Esophagus muscularis mucosa (tissue), 4 donors: ENCODE measurements at places on chromosomes 3 and 15. TPM values are rescaled to one million over a fixed set of nuclear protein-coding genes. Genes with fewer than 3 reads are reported as not detected.

GRCh38 chr3:51173518-51174271 is 211.4 kb upstream of the MANF start:
- H3K4me1 ChIP-seq, result no peaks in the 10 kb centered on the region
- no peaks in the 10 kb centered on the region for H3K36me3 ChIP-seq
- no peak for DNase-seq
- H3K27me3 ChIP-seq, result no peaks in the 10 kb centered on the region

GRCh38 chr3:13475871-13476590 is 4.1 kb upstream of the HDAC11 start:
- peaks cover 16% of the 10 kb centered on the region for H3K4me1 ChIP-seq
- no peak overlapping the region for H3K27ac ChIP-seq
- no peaks in the 10 kb centered on the region for H3K36me3 ChIP-seq

The MCF2L2 gene
- total RNA-seq, result 1.6 TPM

DNA sequence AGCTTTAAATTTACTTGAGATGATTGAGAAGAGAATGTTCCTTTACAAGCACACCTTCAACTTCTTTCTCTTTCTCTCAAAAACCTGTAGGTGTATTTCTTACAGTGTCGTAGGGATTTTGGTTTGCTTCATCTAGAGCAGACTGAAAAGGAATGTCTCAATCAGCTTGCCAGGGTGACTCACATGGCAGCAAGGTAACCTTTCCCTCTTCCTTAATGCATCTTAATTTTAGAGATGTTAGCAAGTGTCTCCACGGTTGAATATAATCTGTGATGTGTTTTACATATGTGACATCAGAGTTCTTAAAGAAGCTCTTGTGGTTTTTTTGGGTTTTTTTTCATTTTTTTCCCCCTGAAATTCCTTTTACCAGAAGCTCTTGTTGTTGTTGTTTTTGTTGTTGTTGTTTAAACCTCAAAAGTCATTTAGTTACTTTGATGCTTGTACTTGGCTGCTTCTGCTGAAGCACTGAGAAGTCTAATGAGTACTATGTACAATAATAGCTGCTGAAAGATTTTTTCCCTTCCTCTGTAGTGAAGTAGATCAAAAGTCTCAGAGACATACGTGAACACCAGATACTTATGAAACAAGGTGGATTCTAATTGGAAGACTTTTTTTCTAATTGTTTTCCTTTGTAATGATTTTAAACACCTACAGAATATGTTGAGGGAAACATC is 83.1 kb downstream of the RETNLB start:
- DNase-seq, result no peak
- H3K4me3 ChIP-seq, result no peak overlapping the region
- no peak overlapping the region for H3K27ac ChIP-seq

The C2CD4A gene
- total RNA-seq, result not detected

- H3K4me3 ChIP-seq, result no peak overlapping the region
- H3K36me3 ChIP-seq, result peaks cover 20% of the 10 kb centered on the region
- no peaks in the 10 kb centered on the region for H3K27me3 ChIP-seq
- H3K27ac ChIP-seq, result peak overlapping the region; percentile 82
- peaks cover 50% of the 10 kb centered on the region for H3K4me1 ChIP-seq
These were observed 139.5 kb downstream of the ADAMTS9 start for GRCh38 chr3:64548200-64548889.

The CORO2B gene
- 5.8 TPM for total RNA-seq

The MEGF11 gene
- 0.33 TPM for total RNA-seq

The ARRDC4 gene
- total RNA-seq, result 124 TPM

GRCh38 chr3:56928379-56929068 is 126.8 kb upstream of the ARHGEF3 start:
- no peaks in the 10 kb centered on the region for H3K27me3 ChIP-seq
- H3K27ac ChIP-seq, result no peak overlapping the region
- peaks cover 42% of the 10 kb centered on the region for H3K4me1 ChIP-seq
- no peaks in the 10 kb centered on the region for H3K36me3 ChIP-seq
- H3K4me3 ChIP-seq, result no peak overlapping the region

DNA sequence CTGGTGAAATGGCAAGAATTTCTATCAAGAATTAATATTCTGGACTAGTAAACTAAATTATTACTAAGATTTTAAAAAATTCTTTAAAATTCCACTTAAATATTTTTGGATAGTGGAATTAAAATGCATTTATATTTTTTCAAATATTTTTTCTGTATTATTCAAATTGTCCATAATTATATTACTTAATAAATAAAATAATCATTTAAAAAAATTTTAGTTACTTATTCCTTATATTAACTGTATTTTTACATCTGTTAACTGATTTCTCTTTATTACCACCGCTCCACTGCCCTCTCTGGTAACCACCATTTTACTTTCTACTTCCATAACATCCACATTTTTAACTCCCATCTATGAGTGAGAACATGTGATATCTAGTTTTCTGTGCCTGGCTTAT is 828.4 kb downstream of the VGLL3 start:
- H3K4me1 ChIP-seq, result no peaks in the 10 kb centered on the region
- no peak overlapping the region for H3K27ac ChIP-seq
- H3K36me3 ChIP-seq, result no peaks in the 10 kb centered on the region
- H3K27me3 ChIP-seq, result no peaks in the 10 kb centered on the region
- DNase-seq, result no peak

DNA sequence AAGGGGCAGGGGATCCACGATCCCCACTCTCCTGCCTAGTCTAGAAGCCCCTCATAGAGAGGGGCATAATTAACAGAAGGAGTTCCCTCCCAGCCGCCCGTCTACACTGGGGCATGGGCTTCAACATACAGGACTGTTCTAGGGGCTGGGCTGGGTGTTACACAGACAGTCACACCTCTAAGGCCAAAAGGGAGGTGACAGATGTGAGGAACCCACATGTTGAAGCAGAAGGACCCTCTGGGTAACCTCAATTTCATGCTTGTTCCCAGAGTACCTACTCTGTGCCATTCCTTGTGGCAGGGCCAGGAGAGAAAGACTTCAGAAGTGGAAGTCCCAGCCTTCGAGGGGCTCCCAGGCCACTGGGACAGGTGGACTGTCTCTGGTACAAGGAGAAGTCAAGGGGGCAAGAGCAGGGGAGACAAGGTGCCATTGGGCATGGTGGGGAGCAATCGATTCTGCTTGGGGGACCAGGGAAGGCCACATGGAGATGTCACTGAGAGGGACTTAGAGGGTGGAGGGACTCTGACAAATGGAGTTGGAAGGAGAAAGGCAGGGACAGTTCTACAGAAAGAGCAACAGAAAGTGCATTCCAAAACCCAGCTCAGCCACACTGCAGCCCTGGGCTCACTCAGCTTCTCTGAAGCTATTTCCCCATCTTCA is 71.3 kb downstream of the CPN2 start:
- no peaks in the 10 kb centered on the region for H3K36me3 ChIP-seq
- H3K27me3 ChIP-seq, result no peaks in the 10 kb centered on the region
- no peak for DNase-seq
- no peak overlapping the region for H3K4me3 ChIP-seq

DNA sequence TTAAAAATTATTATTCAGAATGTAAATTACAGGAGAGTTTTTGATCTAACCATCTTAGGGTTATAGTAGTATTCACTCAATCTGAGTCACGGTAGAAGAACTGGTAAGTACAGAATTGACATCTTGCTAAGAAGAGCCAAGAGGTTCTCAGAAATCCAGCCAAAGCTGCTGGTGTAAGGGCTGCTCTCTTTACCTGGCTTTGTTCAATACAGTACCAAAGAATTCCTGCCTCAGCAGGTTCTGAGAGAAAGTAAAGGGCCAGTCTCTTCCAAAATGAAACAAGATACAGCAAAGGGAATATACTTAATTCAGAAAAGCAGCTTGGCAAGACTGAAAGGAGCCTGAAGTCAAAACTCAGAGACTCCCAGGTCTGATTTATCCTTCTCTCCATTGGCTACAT is 193.1 kb downstream of the TNIK start:
- H3K27me3 ChIP-seq, result no peaks in the 10 kb centered on the region
- H3K36me3 ChIP-seq, result no peaks in the 10 kb centered on the region
- H3K4me3 ChIP-seq, result no peak overlapping the region
- peaks cover 60% of the 10 kb centered on the region for H3K4me1 ChIP-seq

- H3K4me3 ChIP-seq, result no peak overlapping the region
- H3K36me3 ChIP-seq, result no peaks in the 10 kb centered on the region
- H3K27me3 ChIP-seq, result no peaks in the 10 kb centered on the region
- DNase-seq, result no peak
These were observed 34.5 kb downstream of the FEM1B start for GRCh38 chr15:68311859-68312557.

DNA sequence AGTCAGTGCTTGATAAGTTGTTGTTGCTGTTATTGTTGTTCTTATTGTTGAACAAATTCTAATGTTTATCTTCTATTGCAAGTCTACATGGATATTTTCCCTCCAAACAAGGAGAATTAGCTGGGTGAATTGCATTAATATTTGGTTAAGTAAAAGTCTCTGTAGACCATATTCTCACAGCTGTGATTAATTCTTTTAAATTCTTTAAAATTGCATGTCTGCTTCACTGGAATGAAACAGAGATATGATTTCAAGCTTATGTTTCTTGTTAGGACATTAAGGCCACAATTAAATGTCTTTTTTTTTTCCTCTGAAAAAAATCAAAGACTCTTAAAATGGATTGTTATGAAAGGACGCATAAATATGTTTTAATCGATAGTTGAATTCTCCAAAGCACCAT is 153.4 kb downstream of the EBLN2 start:
- no peak for DNase-seq
- H3K4me3 ChIP-seq, result no peak overlapping the region
- no peaks in the 10 kb centered on the region for H3K36me3 ChIP-seq
- no peaks in the 10 kb centered on the region for H3K27me3 ChIP-seq

The NMNAT3 gene
- total RNA-seq, result 10.8 TPM

DNA sequence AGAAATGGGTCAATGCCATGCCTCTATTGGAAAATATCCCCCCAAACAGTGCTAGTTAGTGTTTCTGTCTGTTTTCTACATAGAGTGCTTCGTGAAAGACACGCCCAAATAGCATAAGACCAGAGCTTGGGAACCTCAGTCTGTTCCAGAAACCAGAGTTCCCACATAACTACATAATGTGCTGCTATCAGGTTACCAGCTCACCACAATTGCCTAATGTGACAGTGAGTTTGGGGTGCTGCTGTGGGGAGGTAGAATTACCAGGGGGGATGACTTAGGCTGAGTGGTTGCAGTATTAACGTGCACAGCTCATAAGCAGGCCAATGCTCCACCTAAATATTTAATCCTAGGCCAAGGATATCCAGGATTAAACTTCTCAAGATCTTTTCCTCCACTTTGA is 39.2 kb downstream of the DUT start:
- H3K27me3 ChIP-seq, result no peaks in the 10 kb centered on the region
- no peaks in the 10 kb centered on the region for H3K36me3 ChIP-seq

The COX17 gene
- 36.3 TPM for total RNA-seq

GRCh38 chr3:129257609-129258008 is 8.2 kb downstream of the COPG1 start:
- H3K4me3 ChIP-seq, result no peak overlapping the region
- no peak overlapping the region for H3K27ac ChIP-seq
- no peak for DNase-seq
- H3K36me3 ChIP-seq, result peaks cover 91% of the 10 kb centered on the region
- peaks cover 3% of the 10 kb centered on the region for H3K4me1 ChIP-seq

DNA sequence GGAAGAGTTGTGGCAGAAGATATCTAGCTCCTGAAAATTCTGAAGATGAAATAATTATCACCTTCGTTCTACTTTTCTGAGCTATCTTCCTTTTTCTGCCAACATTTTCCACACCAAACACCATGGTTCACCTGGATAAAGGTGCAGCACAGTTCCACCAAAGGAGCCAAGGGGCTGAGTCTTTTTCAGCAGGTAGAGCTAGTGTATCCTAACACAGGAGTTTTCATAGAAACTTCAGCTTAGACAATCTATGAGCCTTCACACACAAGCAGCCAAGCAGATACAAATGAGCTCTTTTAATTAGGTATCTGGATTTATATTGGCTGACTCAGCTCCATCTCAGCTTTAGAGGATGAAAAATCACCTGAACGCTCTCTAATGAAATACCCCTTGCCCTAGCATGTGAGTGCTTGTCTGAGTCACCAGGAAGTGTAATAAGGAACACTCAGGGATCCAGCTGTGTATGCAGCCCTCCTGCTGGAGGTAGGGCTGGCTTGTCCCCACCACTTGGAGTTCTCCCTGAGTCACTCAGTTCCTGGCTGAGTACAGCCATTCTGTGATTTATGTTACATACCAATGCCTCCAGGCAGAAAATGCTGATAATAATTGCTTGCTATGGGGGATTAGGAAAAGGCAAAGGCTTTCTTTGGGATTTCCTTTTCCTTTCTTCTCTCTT is 385.7 kb downstream of the LSAMP start:
- no peak for DNase-seq
- no peaks in the 10 kb centered on the region for H3K36me3 ChIP-seq
- no peak overlapping the region for H3K4me3 ChIP-seq
- H3K4me1 ChIP-seq, result no peaks in the 10 kb centered on the region

DNA sequence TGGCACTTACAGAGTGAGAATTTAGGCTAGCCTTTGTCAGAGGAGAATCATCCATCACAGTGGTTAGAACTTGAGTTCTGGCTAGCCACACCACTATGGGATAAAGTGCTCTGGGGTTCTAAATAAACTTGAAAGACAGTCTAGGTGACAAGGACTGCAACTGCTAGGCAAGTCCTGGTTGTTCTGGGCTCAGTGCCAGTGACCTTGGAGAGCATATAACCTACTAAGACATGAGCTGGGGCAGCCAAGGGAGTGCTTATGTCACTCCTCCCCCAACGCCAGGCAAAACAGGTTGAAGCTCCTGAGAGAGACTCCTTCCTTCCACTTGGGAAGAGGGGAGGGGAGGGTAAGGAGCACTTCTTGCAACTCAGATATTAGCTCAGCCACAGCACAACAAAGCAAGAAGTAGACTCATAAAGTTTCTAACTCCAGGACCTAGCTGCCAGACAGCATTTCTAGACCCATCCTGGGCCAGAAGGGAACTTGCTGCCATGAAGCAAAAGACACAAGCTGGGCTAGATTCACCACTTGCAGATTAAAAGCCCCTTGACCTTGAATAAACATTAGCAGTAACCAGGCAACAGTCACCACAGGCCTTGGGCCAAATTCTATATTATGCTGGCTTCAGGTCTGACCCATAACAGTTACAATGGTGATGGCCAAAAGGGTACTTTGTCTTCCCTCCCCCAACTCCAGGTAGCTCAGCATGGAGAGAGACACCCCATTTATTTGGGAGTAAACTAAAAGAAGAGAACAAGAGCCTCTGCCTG is 963.7 kb downstream of the PLOD2 start:
- H3K27me3 ChIP-seq, result no peaks in the 10 kb centered on the region
- no peak for DNase-seq

GRCh38 chr15:51341366-51342226 is at the start of gene GLDN:
GLDN (plus strand) TSS chr15:51341655; CDS start chr15:51341685, 30 bp downstream.
- peak within 1 kb of the TSS; percentile 61 for H3K4me3 ChIP-seq
- H3K4me1 ChIP-seq, result peaks cover 34% of the 10 kb centered on the region
- no peaks in the 10 kb centered on the region for H3K36me3 ChIP-seq
- H3K27ac ChIP-seq, result peak within 1 kb of the TSS; percentile 50
- H3K27me3 ChIP-seq, result no peaks in the 10 kb centered on the region
- DNase-seq, result no peak

- peak; percentile 86 for DNase-seq
- H3K4me1 ChIP-seq, result no peaks in the 10 kb centered on the region
- H3K27ac ChIP-seq, result no peak overlapping the region
- H3K36me3 ChIP-seq, result no peaks in the 10 kb centered on the region
- H3K4me3 ChIP-seq, result no peak overlapping the region
- no peaks in the 10 kb centered on the region for H3K27me3 ChIP-seq
These were observed 54.4 kb upstream of the PPP2R3A start for GRCh38 chr3:135911110-135911509.
